NCI-H146 (cell line): ENCODE measurements at places on chromosomes 7 and 10.
A peak's percentile ranks its signal among the peaks of the same experiment; 100 is the strongest.

- DNase-seq, result no peak
These were observed 22.4 kb upstream of the MNX1 start for GRCh38 chr7:157032644-157033482.

GRCh38 chr7:17371671-17372524, 73.4 kb downstream of the AHR start:
- no peak for DNase-seq

- DNase-seq, result no peak
These were observed 86.5 kb downstream of the C10orf105 start for GRCh38 chr10:71632896-71633600.

DNA sequence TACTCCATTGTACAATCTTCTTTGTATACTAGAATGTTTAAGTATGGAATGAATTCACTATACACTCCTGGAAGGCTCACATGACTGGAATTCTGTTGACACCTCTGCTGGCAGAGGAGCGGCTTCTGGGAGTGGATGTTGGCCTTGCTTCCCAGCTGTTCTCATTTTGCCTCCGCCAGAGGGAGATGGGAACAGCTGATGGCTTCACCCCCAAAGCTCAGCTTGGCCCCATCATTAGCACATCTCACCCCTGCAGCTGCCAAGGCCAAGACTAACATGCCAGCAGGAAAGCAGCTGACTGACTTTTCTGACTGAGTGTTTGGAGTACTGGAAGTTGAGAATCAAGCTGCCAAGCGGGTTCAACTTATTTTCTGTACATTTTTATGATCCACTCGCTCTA, 15.1 kb downstream of the ADAM12 start:
- DNase-seq, result peak; percentile 23

- peak; percentile 69 for DNase-seq
These were observed at the start of gene LRCH4 for GRCh38 chr7:100585511-100586265. LRCH4 (minus strand) TSS chr7:100586129; CDS start chr7:100586100, 29 bp downstream.

- no peak for DNase-seq
These were observed 55.0 kb downstream of the ICA1 start for GRCh38 chr7:8206956-8207355.

DNA sequence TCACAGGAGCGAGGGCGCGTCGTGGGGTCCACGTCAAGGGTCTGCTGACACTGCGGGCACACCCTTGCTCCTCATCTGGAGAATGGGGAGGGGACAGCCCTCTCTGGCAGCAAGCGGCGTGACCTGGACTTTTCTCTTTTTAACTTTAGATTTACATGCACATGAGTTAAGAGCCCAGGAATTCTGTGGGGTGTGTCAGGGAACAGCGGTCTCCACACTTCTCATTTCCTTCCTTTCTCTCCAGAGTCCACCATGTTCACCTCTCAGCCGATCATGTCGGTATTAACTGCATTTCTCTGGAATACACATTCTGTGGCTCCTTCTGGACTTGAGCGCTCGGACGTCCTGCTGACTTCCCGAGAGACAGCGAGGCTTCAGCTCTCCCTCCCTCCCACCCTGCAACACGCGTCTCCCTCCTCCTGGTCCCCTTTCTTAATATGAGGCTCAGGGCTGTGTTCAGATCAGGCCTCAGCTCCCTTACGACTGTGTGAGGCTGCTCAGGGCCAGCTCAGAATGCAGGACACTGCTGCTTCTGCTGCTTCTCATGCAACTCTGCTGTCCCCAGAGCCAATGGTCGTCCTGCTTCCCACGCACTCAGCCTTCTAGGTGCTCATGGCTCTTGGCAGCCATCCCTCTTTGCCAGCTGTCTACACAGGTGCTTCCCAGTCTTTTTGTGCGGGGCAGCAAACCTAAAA, 261.3 kb downstream of the ELFN1 start:
- DNase-seq, result no peak

DNA sequence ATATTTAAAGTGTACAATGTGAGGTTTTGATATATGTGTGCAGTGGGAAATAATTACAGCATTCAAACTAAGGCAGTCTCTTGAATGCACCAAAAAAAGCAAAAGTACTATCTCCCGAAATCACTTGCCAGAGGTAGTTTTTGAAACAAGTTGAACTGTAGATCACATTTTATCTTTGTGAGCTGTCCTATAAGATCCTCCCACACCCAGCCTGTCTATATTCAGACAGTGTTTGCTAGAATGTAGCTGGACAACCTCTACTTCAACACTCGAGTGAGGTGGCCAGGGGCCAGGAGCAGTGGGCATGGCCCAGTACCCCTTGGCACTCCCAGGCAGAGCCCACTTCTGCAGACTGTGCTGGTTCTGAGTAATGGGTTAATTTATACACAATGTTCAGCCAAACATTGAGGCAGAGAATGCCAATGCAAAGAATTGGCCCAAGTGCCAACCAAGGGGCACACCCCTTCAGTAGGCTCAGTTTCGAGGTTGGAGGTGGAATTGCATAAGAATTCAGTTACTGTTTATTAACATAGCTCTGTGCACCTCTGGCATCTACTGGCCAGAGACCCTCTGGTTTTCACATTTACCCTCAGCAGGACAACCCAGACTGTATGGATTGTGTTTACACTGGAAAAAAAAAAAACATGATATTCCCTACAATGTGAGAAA, 70.5 kb downstream of the AHR start:
- DNase-seq, result no peak

DNA sequence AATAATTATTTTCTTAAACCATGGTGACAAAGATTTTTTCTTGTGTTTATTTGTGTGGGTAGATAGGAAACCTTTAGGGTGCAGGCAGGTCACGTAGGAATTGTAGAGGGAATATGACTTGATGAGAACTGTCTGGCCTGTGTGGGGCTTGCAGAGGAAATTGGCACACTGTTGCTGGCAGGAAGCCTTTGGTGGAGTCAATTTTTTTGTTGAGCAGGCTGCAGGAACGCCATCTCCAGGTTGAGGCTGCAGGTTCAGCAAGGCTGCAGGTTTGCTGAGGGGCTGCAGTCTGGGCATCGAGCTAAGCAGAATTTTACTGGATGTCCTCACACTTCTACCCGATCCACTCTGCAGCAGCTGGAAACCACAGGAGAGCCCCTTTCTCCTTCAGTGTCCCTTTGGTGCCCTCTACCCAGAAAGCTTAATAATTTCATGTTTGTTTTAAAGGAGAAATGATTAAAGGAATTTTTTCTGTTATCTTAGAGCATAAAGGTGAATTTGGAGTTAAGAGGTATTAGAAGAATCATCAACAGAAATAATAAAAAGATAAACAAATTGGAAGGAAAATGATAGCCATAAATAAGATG, 37.0 kb downstream of the TBC1D12 start:
- DNase-seq, result no peak

- DNase-seq, result no peak
These were observed 2.0 kb downstream of the MICALL2 start for GRCh38 chr7:1457059-1457948.
